ENCODE measurements at places on chromosomes 7 and 10. TPM values are rescaled to one million over a fixed set of nuclear protein-coding genes. Genes with fewer than 3 reads are reported as not detected.

LRRC17 gene
- total RNA-seq, result 2.5 TPM

- DNase-seq, result no peak
Measured at GRCh38 chr10:86747796-86748581, 8.4 kb upstream of the BMPR1A start.

- no peak for DNase-seq
Measured at GRCh38 chr7:74173491-74173865, 678 bp upstream of the EIF4H start.

CALHM3 gene
- total RNA-seq, result not detected
